ENCODE measurements at places on chromosomes 6 and 20.

DNA sequence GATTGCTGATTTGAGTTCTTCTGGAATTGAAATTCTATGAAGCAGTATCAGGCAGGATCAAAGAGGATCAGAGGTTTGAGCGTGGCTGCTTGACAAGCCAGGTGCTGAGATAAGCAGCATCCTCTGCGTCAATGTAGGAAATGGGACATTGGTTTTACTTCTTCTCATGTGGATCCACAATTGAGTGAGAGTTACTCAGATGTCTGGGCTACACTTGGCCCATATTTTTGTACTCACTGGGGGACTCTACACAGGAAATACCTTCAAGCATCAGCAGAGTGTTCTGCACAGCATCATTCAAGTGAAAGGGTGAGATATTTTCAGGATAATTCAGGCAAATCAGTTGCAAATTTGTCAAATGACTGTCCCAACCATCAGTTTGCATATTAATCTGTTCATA is 613.9 kb upstream of the ARID1B start:
- no peak for DNase-seq

- no peak for DNase-seq
Measured at GRCh38 chr6:11067348-11067747, 23.2 kb upstream of the ELOVL2 start.

DNA sequence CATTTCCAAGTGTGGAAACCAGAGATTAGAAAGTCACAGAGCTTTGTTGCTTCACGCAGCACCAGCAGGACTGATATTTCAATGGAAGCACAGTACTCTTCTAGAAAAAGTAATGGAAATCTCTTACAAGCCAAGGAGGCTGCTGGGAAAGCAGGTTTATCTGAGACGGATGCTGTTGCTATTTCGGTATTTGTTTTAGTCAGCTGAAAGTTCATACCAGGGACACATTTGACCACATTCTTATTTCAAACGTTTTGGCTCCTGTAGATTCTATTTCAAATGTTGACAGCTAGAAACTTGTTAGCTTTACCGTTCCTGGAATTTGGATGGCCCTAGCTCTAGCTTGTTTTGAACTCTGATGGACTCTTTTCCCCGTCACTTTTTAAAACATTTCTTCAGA is 3.7 kb upstream of the TMEM242 start:
- no peak for DNase-seq

GRCh38 chr6:47097092-47097945 is 55.2 kb upstream of the ADGRF1 start:
- no peak for DNase-seq

GRCh38 chr6:163998496-163998895 is 584.0 kb downstream of the QKI start:
- no peak for DNase-seq

GRCh38 chr20:60935971-60936370 is 316.1 kb upstream of the CDH4 start:
- no peak for DNase-seq

DNA sequence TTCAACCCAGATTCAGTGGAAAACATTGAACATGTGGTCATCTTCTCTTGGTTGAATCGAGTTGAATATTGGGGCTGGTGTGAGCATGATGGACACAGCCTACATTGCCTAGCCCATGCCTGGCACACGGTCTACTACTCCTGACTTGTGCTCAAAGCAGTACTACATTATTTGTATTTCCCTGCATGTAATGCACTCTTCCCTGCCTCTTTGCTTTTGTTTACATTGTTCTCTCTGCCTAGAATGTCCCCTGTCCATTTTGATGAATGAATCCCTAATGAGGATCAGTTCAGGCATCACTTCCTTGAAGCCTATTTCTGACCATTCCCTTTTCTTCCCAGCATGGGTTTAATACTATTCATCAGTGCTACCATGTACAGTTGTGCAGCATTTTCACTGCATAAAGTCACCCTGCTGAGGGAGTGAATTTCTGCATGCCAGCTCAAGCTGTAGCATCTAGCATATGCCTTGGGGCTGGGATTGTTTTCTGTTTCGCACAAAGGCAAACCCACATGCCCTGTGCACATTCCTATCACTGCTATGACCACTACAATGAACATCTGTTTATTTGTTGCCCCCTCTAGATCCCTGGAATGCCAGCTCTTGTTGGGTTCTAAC is 75.3 kb upstream of the CCN6 start:
- DNase-seq, result no peak

GRCh38 chr6:130771741-130772140 is 55.5 kb upstream of the SMLR1 start:
- DNase-seq, result no peak

DNA sequence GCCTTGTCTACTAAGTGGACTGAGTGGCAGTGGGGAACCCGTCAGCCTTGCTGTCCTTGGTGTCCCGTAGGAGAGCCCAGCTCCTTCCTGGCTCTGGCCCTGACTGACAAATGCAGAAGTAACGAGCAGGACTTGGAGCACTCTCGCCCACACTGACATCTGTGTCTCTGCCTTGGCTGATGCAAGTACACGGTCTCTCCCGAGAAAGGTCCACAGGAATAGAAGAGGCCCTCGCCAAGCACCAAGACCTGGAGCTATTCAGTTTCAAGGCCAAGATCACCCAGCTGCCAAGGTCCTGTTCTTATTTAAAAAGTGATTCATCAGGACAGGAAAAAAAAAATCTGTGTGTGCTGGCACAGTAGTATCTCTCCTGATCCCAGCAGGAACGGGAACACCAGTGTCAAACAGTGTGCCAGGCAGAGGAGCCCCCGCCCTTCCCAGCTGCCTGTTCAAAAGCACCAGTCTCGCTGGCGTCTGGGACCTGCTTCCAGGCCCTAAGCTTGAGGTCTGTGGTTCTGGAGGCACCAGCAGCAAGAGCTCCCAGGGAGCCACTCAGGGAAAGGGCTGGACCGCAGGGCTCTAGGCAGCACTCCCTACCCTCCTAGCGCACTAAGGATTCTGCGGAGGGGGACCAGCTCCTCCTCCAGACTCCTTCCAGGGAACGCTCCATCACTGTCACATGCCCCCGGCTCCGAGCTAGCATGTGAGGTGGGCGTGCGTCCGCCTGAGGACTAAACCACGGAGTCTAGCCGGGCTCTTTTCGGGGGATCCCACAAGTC is 376.9 kb downstream of the RNGTT start:
- no peak for DNase-seq

- DNase-seq, result no peak
Measured at GRCh38 chr20:4812641-4813075, 90.9 kb downstream of the PRND start.

DNA sequence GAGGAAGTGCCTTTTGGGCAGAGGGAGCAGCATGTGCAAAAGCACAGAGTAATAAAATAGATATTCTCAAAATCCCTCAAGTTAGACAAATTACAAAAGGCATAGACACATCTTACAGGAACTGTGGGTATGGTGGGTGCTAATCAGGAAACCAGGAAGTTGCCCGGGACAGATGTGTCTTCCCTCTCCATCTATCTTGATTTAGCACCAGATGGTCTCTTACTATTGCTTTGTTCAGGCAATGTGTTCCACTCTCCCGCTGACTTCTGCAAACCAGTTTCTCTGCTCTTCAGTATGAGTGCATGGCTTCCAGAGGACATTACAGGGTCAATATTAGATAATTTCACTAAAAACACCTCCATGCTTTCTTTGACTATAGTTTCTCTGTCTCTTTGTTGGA is 13.2 kb downstream of the CITED2 start:
- DNase-seq, result no peak

DNA sequence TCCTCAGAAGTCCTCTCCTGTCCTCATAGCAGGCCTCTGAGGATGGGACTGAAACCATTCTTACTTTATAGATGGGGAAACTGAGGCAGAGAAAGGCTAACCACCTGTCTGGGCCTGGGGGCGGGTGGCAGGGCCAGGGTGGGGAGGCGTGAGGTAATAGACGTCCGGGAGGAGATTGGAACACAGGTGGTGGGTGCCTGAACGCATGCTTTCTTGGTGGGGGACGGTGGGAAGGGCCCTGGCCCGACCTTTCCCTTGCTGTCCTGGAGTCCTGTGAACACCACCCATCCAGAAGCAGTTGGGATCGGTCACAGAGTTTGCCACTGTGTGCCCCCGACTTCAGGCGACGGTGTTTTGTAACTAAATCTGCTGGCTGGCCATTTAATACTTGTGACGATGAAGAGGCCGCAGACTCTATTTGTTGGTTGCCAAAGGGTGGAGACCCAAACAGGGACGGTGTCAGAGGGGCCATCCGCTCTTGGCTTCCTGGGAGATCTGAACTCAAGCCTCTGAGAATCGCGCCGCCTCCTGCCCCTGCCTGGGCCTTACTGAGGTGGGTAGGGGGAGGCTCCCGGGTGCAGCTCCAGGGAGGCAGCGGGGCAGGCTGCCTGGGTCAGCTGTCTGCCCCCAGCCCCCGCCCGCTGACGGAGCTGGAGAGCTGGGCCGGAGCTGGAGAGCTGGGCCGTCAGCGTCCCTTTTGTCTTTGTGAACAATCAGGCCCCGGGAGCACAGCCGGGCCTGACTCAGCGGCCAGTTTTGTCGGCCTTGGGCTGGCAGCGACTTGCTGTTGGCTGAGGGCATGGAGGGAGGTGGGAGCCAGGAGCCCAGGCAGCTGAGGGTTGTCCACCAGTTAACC is 4.1 kb downstream of the RBM38 start:
- no peak for DNase-seq

GRCh38 chr6:52667572-52667971 is 3.3 kb upstream of the TMEM14A start:
- DNase-seq, result no peak

DNA sequence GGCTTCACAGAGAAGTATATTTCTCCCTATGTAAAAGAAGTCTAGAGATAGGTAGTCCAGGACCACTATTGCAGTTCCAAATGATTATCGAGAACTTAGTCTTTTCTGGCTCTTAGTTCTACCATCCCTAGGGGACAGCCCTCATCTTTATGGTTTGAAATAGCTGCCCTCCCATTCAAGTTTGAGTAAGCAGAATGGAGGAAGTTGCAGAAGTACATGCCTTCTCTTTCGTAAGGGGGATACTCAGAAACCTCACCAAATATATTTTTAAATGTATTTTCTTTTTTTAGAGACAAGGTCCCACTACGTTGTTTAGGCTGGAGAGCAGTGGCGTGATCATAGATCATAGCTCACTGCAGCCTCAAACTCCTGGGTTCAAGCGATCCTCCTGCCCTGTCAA is 236.8 kb upstream of the RREB1 start:
- no peak for DNase-seq

All from T-helper 2 cell (primary cell).